NCI-H2081 treated with DMSO at 0.1 percent for 48 hours (cell line): ENCODE measurements at places on chromosomes 1 and 21.

- no peak for DNase-seq
Measured at GRCh38 chr1:116371752-116372151, 1.3 kb upstream of the ATP1A1 start.

GRCh38 chr1:174911606-174912005, 88.1 kb upstream of the CACYBP start:
- no peak for DNase-seq

DNA sequence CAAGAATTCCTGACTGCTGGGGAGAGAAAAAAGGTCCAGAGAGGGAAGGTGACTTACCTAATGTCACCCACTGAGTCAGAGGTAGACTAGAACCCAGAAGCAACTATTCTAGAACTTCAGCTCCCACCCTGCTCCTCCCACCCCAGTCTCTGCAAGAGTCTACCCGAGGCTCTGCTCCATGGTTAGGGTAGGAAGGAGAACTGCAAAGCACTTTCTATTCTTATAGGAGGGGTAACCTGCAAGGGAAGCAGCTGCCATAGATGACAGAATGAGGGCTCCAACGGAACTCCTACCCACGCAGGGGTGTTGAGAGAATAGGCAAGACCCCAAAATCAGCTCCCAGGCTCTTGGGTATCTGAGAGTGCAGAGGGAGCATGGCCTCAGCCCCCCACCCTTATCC, 4.3 kb downstream of the SLC9A1 start:
- no peak for DNase-seq

DNA sequence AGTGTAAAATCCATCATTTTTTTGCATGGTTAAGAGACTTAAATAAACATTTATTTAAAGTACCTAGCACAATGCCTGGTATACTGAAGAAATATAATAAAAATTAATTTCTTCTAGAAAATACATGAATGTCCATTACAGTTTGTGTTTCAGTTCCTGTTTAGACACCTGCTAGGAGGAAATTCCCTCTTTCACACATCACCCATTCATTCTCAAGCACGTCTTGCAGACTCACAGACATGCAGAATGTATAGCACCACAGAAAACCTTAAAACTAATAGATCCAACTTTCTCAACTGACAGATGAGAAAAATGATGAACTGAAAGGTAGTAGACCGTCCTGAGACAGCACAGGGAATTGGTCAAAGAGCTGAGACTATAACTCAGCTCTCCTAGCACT, 172.2 kb upstream of the C8B start:
- DNase-seq = no peak

DNA sequence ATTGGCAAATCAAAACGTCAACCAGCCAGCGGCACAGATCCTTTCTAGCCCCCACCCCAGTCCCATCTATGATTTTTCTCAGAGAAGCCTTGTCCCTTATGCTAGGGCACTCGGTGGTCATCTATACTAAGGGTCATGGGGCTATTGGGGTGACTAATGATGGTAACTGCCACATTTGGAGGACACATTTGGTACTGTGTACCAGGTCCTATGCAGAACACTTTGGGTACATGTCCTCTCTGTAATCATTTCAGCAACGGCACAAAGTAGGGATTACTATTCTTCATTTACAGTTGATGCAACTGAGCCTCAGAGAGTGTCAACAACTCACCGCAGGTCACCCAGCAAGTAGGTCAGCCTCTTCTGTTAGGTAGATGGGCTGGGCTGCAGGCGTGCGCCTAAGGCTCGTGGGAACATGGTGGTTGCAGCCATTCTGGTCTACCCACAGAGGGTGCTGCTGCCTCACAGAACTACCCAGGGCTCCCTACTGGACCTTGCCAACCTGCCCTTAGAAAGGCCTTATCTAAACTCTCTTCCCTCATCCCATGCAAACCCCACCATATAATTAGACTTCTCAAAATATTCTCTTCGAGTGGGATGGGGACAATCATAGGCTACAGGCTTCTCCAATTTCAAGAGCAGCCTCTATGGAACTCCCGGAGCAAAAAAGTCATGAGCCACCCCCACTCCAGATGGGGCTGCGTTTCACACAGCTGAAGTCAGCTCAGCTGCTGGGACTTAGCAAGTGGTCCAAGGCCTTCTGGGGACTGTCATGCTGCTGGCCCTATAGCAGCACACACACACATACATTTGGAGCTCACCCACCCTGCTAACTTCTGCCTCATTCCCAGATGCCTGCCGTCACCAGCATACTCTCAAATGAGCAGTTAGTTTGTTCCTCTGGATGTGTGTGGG, 5.8 kb upstream of the SDHB start:
- DNase-seq = no peak

- no peak for DNase-seq
Measured at GRCh38 chr1:220775240-220775853, 11.4 kb upstream of the MTARC1 start.

- no peak for DNase-seq
Measured at GRCh38 chr1:113990961-113991360, 11.7 kb downstream of the OLFML3 start.

DNA sequence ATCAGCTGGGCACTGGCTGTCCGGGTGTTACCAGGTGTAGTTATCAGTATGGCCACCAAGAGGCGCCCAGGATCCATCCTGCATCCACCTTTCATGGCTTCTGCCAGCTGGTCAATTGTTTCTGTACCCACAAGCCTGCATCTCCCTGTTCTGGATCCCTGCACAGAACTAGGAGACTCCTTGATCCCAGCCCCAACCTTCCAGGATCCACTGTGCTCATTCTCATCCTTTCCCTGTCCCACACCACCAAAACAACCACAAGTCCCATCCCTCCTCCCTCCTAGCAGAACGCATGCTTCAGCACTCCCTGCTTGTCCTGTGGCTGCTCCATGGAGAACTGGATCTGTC, 27.2 kb upstream of the FOXE3 start:
- DNase-seq = peak; percentile 26
